Ovary (tissue), 10 donors: ENCODE measurements at places on chromosomes 4 and X.

GRCh38 chrX:134013524-134013923 is 28.1 kb upstream of the GPC3 start:
- H3K4me1 ChIP-seq: no peaks in the 10 kb centered on the region
- no peak overlapping the region for H3K27ac ChIP-seq
- no peak for DNase-seq
- no peaks in the 10 kb centered on the region for H3K36me3 ChIP-seq

- H3K27me3 ChIP-seq: no peaks in the 10 kb centered on the region
- H3K4me3 ChIP-seq: no peak overlapping the region
- H3K36me3 ChIP-seq: no peaks in the 10 kb centered on the region
- no peak overlapping the region for H3K27ac ChIP-seq
Measured at GRCh38 chrX:10512741-10513140, 107.6 kb downstream of the MID1 start.

DNA sequence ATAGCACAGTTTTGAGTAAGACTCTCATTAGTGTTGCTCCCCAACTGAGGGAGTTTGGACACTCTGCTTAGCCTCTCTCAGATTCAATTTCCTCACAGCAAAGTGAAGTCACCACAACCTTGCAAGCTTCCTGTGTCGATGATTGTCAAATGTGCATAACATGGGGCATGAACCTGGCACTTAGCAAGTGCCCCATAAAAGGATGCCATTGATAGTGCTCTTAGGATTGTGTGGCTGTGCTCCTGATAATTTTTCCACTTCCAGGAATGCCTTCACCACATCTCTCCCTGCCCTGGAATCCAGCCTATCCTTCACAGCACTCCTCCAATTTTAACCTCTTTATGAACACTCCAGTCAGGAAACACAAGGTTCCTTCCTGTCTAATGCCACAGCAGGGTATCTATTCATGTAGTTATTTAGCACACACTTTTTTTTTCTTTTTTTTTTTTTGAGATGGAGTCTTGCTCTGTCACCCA is 309.4 kb downstream of the PPP3CA start:
- H3K4me1 ChIP-seq: no peaks in the 10 kb centered on the region
- no peaks in the 10 kb centered on the region for H3K27me3 ChIP-seq
- no peak for DNase-seq

GRCh38 chr4:20532871-20533870 is 167.1 kb upstream of the PACRGL start:
- H3K4me1 ChIP-seq: no peaks in the 10 kb centered on the region
- no peak overlapping the region for H3K27ac ChIP-seq
- H3K36me3 ChIP-seq: no peaks in the 10 kb centered on the region

DNA sequence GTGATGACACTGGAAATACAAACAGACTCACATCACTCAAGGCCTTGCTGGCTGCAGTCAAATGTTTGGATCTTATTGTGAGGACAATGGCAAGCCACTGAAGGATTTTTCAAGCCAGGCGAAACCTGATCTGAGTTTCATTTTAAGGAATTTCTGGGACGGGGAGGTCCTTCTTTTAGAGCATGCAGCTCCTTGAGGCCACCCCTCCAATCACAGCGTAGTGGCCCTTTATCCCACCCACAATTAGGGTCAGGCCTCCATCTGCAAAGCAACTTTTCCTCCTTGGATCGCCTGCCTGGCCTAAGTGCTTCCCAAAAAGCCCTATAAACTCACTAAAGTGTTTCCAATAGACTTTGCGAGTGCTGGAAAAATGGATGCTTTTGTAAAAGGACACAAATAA is 115.5 kb downstream of the EFHC2 start:
- no peak overlapping the region for H3K27ac ChIP-seq
- no peak overlapping the region for H3K4me3 ChIP-seq
- H3K27me3 ChIP-seq: no peaks in the 10 kb centered on the region
- peaks cover 4% of the 10 kb centered on the region for H3K4me1 ChIP-seq
